SK-N-DZ (cell line): ENCODE measurements at places on chromosomes 1 and 21.

- DNase-seq: peak; percentile 83
Observed at GRCh38 chr1:160400223-160400645, at the start of gene VANGL2. TSS of gene VANGL2 (plus strand) at chr1:160400564. CDS start at chr1:160415838, 15,274 bp downstream.

DNA sequence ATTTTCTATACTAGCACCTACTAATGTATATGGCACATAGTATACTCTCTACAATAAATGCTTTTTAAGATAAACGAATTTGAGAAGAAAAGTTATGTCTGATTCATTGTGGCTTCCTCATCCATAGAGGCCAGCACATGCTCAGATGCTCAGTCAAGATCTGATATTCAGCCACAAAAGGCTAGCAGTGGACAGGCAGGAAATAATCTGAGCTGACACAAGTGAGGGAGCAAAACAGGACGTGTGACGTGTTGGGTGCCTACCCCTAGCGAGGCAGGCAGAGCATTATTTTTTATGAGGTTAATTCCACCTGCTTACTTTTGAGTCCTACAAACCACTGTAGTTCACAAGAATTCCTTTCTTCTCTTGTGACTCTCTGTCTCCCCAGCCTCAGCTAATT, 550.9 kb downstream of the SMYD3 start:
- no peak for DNase-seq

- no peak for DNase-seq
Observed at GRCh38 chr1:210446479-210446878, 117.8 kb downstream of the HHAT start.

DNA sequence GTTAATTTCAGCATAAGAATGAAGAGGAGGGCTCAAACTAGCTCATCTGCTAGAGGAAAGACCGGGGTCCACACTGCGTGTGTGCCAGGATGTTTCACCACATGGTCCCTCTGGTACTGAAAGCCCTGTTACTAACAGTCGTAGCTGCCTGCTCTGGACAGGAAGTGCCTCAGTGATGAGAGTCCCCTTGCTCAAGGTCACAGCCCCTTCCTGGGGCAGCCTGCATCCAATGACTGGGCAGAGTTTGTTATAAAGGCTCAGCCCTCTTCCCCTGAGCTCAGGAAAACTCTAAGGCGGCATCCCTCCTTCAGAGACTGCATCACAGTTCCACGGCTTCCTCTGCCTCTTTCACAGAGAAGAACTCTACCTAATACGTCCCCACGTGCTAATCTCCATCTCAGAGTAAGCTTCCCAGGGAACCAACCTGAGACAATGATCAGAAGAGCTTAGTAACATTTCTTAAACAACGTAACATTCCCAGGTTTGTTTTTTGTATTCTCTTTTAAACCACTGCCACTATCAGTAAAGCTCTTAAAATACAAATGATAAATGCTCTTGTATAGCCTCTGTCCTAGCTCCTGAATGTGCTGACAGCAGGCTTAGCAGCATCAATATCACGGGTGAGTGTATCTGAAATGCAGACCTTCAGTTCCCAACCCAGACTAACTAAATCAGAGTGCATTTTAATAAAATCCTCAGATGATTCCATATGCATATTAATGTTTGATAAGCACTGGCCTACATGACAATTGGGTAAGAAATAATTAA, 38.0 kb upstream of the ATP1A1 start:
- DNase-seq: peak; percentile 8

DNA sequence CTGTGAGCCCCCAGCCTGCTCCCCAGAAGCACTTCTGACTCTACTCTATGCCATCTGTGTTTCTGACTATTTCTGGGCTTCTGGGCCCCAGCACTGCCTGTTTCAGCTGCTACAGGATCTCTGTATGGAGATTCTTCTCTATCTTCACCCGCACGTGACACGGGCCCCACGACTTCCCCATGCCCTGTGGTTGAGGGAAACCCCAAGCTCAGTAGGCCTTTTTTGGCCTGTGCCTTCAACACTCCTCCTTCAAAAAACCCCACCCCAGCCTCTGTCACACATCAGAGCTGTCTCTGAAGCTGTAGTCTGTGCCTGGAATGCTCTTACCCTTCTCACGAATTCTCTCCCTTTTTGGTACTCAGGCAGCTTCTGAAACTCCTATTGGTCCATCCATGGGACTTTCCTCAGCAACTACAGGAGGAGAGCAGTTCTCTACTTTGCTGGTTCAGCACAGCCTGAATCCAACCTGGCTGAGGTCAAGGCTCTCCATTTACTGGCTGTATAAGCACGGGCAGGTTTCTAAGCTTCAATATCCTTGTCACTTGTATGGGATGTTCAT, 2.0 kb upstream of the NID1 start:
- DNase-seq: no peak

GRCh38 chr1:151222130-151222529, 23.8 kb downstream of the PIP5K1A start:
- no peak for DNase-seq

DNA sequence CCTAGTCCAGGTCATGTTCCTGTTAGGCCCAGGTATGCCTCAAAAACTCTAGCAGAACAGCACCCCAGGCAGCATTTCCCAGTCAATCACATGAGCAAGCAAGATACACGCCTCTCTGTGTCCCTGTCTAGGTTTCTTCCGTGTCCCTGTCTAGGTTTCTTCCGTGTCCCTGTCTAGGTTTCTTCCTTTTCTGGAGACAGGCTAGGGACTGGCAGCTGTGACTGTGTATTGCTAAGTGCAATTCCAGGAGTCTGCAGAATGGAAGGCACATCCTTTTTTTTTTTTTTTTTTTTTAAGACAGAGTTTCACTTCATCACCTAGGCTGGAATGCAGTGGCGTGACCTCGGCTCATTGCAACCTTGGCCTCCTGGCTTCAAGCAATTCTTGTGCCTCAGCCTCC, 77.6 kb downstream of the SETD4 start:
- DNase-seq: no peak

DNA sequence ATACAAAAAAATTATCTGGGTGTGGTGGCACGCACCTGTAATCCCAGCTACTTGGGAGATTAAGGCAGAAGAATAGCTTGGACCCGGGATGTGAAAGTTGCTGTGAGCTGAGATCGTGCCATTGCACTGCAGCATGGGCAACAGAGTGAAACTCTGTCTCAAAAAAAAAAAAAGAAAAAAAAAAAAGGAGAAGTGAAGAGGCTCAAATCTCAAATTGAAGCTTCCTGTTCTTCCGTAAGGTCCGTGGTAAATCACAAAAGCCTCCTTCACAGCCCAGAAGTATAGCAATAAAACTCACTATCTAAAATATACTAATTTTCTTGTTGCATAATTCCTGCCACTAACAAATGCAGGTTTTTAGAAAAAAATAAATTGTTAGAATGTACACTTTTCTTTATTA, 498.2 kb upstream of the BRINP3 start:
- no peak for DNase-seq

- DNase-seq: no peak
Observed at GRCh38 chr1:28195780-28196179, 19.3 kb upstream of the PTAFR start.

GRCh38 chr1:53296117-53296749, 31.6 kb downstream of the LRP8 start:
- no peak for DNase-seq

DNA sequence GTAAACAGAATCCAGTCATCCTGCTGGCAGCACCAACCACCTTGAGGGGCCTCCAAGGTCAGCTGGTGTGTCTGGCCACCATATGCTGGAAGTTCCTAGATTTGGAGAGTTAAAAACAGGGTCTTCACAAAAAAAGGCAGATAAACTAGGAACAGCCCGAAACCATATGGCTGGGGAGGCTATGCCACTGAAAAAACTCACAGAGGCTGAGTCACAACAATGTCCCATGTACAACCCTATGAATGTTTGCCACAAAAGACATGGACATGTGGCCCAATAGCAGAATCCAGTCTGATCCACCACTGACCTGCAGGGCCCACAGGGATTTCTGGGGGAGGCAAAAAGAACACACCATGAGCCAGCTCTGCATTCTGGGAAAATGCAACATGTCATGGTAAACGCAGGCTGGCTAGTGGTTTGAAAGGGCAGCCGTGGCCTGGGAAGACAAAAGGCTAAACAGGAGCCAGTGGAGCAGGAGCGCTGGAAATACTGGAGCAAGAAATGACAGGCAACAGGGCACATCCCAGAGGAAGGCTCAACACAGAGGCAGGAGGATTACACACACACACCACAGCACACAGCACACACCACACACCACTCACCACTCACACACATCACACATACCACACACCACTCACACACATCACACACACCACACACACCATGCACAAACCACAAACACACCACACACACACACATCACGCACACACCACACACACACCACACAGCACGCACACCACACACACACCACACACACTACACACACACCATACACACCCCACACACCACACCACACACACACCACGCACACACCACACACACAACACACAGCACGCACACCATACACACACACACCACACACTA, 55.4 kb downstream of the HSF2BP start:
- DNase-seq: peak; percentile 35

DNA sequence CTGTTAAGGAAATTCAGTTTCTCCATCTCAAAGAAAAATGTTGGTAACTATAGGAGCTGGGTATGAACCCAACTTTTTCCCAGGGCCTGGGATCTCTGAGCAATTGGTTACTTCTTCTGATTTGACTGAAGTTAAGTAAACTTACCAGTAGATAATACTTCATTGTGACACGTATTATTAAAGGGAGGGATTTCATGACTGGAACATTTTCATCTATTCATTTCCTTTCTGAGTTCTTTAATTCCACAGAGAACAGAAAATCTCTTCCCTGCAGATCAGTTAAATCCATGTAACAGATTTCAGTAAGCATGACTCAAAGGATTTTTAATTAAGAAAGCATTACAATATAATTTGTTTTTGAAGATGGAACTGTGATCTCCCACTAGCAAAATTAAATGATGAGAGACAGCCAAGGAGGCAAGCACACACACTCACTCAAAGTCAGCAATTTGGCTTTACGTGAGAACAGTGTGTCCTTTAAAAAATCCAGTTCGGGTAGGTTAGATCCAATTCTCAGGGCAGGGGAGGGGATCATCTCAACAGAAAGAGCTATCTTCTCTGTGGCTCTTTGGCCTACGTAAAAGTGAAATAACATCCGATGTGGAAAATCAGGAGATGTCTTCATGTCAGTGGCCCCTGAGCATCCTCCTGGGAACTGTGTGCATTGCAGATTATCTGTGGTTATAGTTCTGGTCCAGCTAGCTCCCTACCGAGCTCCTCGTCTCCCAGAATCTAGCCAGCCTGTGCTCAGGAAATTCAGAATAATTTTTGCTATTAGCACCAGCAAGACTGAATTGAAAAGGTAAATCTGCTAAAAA, 10.8 kb upstream of the MYOC start:
- no peak for DNase-seq

DNA sequence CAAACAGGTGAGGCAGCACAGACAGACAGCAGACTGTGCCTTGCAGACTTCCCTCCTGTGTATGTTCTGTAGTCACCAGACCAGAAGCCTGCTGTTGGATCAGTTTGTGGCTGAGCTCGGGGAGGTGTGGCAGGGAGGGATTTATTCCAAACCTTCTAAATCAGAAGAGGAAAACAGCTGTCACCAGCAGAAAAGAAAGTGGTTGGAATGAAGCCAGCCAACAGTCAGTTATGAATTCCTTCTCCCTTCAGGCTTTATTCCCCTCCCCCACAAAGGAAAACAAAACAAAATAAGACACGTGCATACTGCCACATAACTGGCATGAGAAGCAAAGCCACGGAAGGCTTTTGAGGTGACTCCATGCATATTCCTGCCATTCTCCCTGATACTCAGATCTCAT, 19.0 kb upstream of the PIGV start:
- DNase-seq: no peak

- no peak for DNase-seq
Observed at GRCh38 chr1:236864996-236865817, 70.1 kb downstream of the MTR start.
